ENCODE measurements at places on chromosomes 6 and 20.

DNA sequence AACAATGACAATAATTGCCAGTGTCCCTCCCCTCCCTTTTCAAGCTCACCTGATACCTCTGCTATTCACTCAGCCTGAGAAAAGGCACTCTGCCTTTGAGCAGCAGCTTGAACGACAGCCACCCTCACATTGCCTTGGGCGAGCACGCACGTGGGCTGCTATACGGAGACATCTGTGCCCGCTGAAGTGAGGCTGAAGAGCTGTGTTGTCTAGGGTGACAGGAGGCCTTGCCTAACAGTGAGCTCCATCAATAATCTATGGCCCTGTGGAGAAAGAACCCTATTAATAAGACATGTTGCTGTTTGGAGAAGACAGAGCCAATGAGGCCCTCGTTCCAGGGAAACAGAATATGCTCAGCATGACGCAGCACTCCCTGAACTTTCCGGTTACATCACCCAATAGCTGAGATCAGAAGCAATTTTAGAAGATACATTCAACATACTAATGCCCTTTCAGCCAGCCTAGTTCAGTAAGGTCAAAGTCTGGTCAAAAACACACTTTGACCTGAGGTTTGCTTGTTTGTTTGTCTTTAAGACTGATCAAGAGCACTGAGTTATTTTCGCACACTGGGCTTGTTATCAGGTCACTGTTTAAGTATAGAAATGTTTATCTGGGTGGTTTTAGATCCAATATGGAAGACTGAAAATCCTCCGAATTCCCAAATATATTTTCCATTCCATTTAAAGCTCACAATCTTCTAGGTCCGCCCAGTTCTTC, 30.6 kb downstream of the RBM24 start:
- DNase-seq: no peak

DNA sequence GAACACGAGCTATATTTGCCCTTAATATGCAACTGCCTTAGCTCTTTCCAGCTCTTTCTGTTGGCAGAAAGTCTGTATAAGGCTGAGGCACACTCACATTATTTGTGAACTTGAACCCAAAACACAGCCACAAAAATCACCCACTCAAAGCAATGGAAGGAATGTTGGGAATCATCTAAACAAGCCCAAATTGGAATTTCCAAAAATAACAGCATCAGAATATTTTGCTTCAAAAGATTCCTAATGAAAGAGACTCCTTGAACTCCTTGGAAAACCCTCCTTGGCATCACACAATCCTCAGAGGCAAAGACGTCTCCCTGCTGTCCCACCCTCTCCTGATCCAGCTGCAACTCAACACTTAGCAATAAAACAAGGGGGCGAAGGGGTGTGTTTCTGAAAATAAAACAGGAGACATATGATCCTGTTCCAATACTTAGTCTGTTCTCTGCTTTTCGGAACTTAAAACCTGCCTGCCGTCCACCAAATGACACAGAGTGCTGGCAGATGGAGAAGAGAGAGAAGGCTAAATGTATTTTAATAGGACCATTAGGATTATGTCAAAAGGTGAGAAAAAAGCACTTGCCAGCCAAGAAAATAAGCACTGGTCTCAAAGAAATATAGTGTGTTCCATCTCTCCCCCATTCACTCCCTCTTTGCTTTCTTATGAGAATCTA, 320.7 kb upstream of the JARID2 start:
- no peak for DNase-seq

- no peak for DNase-seq
Measured at GRCh38 chr6:169167581-169168301, 85.9 kb downstream of the THBS2 start.

GRCh38 chr6:157715728-157716164, 107.3 kb upstream of the SNX9 start:
- no peak for DNase-seq

- DNase-seq: no peak
Measured at GRCh38 chr6:118562959-118563358, 14.9 kb downstream of the PLN start.

- DNase-seq: no peak
Measured at GRCh38 chr6:114390176-114390575, 47.4 kb upstream of the HS3ST5 start.

GRCh38 chr20:31721408-31722256, 1.0 kb downstream of the BCL2L1 start:
- DNase-seq: no peak

DNA sequence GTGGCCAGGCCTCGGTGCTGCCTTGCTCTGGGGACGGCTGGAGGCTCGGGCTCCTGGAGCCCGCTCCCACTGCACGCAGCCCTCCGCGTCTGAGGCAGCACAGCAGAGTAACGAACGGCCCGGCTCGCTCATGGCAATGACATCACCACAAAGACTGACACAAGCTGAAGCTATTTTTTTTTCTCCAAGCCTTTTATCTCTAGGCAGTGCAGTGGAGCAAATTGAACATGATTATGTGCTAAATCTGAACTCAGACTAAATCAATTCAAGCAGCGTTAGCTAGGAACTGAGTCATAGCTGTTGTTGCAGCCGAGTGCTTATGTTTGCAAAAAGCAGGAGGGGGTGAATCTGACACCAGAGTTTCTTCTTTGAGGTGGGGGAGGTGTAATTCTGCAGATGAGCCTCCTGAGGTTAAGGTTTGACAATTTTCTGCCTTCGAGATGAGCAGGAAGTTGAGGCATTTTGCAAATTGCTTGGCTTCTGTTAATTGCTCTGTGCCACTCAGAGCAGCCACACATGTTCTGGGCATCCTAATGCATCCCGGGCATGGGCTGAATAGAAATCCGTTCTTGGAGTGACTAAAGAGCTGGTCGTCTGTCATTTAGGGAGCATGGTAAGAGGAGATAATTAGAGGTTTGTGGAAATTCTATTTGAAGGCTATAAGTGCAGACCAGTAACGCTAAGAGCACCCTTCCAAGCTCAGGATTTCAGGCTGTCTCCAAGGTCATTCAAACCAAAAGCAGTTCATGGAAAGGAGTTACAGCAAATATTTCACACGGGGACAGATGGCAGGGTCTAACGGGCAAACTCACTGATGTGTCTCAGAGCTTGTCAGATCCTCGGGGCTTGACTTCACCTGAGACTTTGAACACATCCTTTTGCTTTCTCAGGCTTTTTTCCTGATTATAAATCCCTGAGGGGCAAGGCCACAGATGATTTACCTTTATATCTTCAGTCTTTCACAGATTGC, 155.1 kb upstream of the ENPP5 start:
- no peak for DNase-seq

DNA sequence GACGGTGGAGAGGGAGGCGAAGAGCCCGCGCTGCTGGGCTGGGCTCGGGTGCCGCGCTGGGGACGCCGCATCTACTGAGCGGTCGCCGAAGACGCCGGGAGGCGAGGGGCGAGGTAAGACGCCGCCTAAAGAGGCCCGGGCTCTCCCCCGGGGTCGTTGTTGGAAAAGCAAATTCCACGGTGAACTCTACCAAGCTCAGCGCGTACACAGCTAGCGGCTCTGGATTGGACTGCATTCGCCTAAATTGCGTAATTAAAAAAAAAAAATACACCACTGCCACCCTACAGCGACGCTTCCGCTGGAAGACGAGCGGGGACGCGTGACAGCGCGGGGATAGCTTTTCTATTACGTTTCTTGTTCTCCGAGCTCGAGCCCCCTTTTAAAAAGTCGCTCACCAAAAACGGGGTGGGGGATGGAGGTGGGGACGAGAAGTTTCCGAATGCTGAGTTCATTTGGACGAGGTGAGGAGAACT, 92.0 kb upstream of the PRDM1 start:
- peak; percentile 42 for DNase-seq

DNA sequence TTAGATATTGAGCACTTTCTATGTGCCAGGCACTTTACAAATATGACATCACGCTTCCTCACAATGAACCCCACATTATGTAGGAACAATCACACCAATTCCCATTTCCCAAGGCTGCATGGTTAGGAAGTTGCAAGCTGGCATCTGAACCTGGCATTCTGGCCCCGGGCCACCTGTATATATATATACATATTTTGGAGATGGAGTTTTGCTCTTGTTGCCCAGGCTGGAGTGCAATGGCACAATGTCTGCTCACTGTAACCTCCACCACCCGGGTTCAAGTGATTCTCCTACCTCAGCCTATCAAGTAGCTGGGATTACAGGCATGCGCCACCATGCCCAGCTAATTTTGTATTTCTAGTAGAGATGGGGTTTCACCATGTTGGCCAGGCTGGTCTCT, 30.4 kb downstream of the SRC start:
- no peak for DNase-seq

GRCh38 chr6:117506907-117507306, 24.4 kb downstream of the DCBLD1 start:
- no peak for DNase-seq

GRCh38 chr6:72245565-72245964, 359.2 kb downstream of the RIMS1 start:
- DNase-seq: no peak

GRCh38 chr6:26230351-26230750, 134.6 kb upstream of the BTN3A2 start:
- DNase-seq: no peak

- no peak for DNase-seq
Measured at GRCh38 chr6:82211326-82211725, 36.2 kb downstream of the IBTK start.

DNA sequence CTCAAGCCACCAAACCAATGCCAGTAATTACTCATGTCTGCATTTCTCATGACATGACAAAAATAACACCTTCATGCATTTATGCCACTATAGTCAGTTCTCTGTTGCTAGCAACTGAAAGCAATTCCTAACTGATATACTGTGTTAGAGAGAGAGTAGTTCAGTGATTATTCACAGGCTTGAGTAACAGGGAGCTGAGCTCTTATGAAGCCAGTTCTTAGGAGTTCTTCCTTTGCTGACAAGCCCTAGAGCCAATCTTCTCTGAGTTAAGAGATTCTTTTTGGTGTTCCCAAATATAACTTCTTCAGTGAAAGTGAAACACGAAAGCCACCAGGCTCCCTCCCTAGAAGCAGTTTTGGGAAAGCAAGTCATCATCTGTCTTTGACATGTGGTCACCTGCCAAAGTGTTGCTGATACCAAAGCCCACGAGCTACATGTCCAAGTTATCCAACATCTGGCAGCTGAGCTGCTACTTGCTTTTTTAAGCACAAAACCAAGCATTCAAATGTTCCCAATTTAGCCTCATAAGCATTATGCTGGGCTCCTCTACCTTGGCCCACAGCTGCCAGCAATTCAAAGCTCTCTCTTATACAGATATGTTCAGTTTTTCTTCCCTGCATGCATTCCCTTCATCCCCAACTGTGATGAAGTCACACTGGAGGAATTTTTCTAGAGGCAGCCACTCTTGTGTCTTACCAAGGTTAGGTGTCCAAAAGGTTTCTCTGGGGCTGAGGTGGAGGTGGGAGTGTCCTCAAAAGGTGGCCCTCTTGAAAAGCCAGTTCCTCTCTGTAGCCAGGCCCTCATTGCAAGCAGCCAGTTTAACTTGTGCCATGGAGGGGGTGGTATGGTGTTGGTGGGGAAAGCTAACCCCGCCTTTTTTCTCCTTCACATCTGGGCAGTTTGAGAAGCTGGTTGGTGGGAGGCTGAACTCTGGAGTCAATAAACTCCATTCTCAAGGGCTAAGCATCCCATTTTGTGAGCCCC, 92.7 kb upstream of the ARMC2 start:
- no peak for DNase-seq

DNA sequence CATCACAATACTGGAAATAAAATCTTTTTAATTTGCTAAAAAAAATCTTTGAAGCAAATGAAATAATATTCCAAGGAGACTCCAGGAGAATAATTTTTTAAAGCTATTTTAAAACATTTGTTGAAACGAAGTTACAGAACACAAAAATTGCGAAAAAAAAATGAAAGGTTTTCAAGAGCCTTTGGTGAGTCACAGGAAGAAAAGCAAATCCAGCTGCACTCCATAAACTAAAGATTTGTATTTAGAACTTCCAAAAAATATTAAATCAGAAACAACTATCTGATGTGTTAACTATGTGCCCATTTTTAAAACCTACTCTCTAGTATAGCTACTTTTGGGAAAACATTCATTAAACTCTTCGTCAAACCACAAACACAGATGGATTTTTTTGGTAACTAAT, 23.6 kb downstream of the PDSS2 start:
- DNase-seq: no peak

DNA sequence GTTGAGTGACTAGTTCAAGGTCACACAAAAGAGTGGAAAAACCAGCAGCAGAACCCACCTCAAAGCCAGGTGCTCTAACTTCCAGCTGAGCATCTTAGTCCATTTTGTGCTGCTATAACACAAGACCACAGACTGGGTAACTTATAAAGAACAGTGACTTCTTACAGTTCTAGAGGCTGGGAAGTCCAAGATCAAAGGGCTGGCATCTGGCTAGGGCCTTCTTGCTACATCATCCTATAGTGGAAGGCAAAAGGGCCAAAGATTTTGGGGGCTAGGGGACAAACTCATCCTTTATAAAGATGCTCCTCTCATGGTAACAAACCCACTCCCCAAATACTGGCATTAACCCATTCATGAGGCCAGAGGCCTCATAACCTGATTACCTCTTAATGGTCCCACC, 9.7 kb downstream of the FITM2 start:
- DNase-seq: no peak

GRCh38 chr6:159788753-159789376, 537 bp downstream of the TCP1 start:
- DNase-seq: peak; percentile 23

GRCh38 chr6:87334683-87335082, 5.6 kb upstream of the GJB7 start:
- DNase-seq: no peak

DNA sequence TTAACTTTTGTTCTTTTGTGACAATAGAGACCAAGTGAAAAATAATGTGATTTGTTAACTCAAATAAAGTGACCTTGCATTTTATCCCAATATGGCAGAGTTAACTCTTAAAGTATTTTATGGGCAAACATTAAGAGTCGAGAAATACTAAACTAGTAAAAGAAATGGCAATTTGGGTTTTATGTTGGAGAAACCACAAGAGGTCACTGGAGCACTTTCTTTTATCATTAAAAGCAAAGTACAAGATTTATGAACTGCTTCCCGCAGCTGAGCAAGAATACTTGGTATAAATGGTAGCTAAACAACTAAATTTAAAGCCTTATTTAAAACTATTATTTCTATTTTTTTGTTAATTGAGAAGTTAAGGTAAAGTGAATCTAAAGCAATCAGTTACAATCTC, 33.5 kb upstream of the MCM9 start:
- DNase-seq: no peak

- no peak for DNase-seq
Measured at GRCh38 chr6:12393100-12393499, 102.9 kb downstream of the EDN1 start.

GRCh38 chr6:123622780-123623179, 14.0 kb downstream of the TRDN start:
- DNase-seq: no peak

- DNase-seq: no peak
Measured at GRCh38 chr6:2914318-2914660, 11.2 kb upstream of the SERPINB9 start.
